Transverse colon (tissue), 4 donors: ENCODE measurements at places on chromosomes 11 and 22. TPM values are rescaled to one million over a fixed set of nuclear protein-coding genes. Genes with fewer than 3 reads are reported as not detected.

LMO2 gene
- 1.4 TPM for total RNA-seq

DNA sequence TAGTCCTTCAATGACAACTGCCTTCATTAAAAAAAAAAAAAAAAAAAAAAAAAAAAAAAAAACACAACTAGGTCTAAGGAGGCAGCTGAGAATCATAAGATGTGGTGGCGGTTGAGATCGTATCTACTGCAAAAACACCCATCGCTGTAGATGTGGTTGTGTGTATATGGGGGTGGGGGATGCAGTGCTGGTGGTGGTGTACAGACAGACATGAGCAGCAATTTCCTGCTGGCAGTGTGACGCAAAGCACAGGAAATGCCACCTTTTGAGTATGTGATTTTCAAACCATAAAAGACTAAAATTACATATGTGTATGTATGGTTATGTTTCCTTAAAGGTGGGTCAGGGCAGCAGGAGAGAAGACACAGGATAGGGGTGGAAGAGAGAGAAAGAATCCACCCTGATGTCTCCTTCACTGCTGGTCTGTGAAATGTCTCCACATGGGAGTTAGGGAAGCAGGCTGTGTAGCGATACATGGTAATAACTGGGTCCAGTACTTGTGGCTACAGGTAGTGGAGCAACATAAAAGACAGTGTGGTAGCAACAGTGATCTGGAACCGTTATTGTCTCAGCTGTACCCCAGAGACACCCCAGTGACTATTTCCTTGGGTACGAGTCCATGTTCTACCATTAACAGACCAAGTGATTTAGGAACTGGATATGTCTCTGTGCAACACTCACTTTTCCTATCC, 57.9 kb downstream of the SYTL2 start:
- DNase-seq: peak; percentile 62

DNA sequence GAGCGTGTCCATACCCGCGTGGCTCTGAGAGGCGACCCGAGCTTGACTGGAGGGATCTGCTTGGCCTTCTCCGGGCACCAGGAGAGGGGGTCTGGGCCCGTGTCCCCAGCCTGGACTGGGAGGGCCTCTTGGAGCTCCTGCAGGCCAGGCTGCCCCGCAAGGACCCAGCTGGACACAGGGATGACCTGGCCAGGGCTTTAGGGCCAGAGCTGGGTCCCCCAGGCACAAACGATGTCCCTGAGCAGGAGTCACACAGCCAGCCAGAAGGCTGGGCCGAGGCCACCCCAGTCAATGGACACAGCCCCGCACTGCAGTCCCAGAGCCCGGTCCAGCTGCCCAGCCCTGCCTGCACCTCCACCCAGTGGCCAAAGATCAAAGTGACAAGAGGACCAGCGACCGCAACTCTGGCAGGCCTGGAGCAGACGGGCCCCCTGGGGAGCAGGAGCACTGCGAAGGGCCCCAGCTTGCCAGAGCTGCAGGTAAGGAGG, 38.2 kb downstream of the TRIOBP start:
- no peak for DNase-seq

C11orf71 gene
- total RNA-seq: not detected

GRCh38 chr11:77035039-77035438, 841 bp downstream of the B3GNT6 start:
- no peak for DNase-seq

- no peak for DNase-seq
Measured at GRCh38 chr11:65858681-65859087, 704 bp upstream of the CFL1 start.

GRCh38 chr11:86678823-86679222, 6.4 kb upstream of the ME3 start:
- no peak for DNase-seq

DNA sequence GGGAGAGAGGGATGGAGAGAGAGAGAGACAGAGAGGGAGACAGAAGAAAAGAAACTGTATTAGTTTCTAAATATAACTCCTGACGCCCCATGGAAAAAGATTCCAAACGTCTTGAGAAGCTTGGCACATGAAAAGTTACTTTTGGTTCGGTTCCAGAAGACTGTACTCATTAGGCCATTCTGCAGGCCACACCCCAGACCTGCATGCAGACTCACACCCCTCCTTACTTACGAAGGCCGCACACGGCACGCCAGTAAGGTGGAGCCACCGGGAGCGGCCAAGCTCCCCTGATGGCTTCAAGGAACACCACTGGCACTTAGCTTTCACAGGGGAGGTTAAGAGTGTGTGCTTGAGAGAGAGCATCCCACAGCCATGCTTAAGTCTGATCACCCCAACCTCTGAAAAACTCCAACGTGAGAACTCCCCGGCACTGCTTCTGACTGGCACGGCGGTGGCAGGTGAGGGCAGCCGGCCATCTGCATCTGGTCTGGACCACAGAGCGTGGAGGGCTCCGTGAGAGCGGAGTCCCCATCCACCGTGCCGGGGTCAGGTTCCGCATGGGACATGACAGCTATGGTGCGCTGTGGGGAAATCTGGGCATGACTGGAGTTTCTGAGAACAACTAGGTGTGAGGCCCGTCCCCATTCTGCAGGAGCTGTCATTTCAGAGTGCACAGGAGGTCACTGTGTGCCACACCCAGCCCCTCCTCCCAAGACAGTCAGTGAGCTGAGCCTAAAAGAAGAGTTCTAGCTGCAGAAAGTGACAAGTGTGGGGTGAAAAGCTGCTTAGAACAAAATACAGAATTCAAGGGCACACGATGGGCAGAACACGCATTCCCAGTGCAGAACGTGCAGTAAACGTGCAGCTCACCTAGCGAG, 62.4 kb downstream of the MYH9 start:
- peak; percentile 80 for DNase-seq

DNA sequence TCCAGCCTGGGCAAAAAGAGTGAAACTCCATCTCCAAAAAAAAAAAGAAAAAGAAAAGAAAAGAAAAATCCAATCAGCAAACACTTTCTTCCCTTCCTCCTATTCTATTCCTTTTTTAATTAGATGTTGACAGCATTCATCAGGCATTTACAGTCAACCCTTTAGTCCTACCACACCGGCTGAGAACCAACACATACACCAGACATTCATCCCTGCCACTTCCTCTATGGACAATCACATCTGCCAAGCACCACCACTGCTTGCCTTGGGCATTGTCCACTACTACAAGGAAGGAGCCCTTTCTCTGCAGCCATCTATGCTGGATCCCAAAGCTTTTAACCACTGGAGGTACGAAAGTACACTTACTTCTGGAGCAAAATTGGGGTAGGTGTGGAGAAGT, 9.4 kb upstream of the SLN start:
- DNase-seq: no peak

GRCh38 chr11:107928767-107929507, 689 bp downstream of the RAB39A start:
- peak; percentile 10 for DNase-seq

DNA sequence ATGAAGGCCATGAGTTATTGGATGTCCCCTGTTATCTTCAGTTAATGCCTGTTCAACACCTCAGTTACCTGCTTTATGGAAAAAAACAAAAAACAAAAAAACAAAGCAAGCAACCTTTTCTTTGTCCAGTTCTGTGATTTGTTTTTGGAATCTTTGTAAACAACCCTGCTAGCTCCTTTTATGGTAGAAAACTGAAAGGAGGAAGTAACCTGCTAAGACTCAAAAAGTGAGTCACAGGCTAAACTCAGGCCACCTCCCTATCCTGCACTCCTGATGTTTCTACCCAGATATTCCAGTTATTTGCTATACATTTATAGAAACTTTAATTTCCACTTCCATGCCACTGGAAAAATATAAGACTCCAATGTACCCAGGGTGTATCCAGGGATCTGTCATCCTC, 20.6 kb upstream of the TLCD5 start:
- no peak for DNase-seq

GRCh38 chr22:49599691-49600455, 227.8 kb downstream of the BRD1 start:
- no peak for DNase-seq

DNA sequence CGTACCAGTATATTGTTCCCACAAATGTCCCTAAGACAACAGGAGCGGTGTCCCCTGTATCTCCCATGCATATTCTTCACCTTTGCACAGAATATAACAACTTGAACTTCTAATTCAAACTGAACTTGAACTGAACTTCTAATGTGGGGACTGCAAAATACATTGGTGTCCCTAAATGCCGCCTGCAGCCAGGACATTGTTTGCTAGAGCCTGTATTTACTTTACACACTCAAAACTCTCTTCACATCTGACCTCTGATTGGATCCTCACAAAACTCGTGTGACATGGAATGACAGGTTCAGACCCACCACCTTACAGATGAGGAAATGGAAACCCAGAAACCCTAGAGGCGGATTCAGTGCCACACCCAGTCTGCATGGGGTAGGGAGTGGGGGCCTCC, 6.4 kb downstream of the CPT1A start:
- DNase-seq: no peak

CASTOR1 gene
- not detected for total RNA-seq

LRRC32 gene
- 9.5 TPM for total RNA-seq
